Amniotic epithelial cell (primary cell): ENCODE measurements at places on chromosomes 2 and 18.

GRCh38 chr18:47871288-47871687 lies 59.2 kb downstream of the SMAD2 start:
- DNase-seq, result no peak

DNA sequence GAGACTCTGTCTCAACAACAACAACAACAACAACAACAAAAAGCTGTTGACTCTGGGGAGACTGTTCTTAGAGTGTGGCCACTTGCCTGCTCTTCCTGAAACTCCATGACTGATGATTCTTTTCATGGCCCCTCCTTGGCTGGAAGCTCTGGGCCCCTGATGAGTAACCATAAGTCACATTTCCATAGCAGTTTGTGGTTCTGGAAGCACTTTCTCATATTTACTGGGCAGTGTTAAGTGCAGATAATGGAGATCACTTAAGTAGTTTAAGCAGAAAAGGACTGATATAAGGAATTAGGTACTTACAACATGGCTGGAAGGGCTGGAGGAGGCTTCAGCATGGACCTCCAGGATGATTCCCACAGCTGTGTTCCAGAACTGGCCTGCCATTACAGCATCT lies 147.3 kb upstream of the DLX2 start:
- peak; percentile 90 for DNase-seq

GRCh38 chr2:231123362-231123898 lies 1.4 kb downstream of the HTR2B start:
- DNase-seq, result no peak

GRCh38 chr2:9299161-9300100 lies 92.8 kb downstream of the ASAP2 start:
- no peak for DNase-seq

GRCh38 chr2:11305958-11306357 lies 38.5 kb downstream of the ROCK2 start:
- DNase-seq, result peak; percentile 87

DNA sequence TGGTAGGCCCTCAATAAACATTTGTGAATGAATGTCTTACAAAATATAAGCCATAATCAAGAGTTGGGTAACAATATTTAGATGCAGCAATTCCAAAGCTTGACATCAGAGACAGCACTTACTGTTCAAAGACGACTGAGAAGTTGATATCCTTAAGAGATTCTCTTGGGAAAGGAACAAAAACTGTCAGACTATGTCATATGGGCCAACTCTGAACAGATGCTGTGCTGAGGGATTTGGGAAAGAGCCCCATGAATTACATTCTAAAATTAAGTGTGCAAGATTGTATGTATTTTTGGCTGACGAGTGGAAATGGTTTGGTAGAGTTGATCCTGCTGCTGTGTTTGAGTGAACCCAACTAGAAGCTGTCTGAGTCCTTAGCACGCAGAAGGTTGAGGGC lies 250.7 kb upstream of the LINC00305 start:
- no peak for DNase-seq

- DNase-seq, result peak; percentile 22
Observed at GRCh38 chr18:51275712-51276476, 78.4 kb upstream of the MEX3C start.

GRCh38 chr18:37567994-37568359 lies 2.4 kb upstream of the CELF4 start:
- DNase-seq, result no peak

DNA sequence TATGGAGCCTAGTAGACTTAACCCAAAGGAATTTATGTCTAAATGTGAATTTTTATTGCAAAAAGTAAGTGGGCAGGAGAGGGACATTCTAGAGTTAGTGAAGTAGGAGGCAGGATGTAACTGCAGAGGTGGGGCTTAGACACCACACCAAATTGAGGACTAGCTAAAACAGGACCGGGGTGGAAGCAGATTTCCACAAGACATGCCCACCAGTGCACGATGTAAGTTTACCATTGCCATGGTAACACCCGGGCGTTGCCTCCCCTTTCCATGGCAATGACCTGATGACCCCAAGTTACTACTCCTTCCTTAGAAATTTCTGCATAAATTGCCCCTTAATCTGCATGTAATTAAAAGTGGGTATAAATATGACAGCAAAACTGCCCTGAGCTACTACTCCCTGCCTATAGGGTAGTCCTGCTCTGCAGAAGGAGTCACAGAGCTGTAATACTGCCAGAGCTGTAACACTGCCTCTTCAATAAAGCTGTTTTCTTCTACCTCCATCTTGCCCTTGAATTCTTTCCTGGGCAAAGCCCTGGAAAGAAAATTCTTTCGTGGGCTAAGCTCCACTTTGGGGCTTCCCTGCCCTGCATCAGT lies 509.7 kb downstream of the ERBB4 start:
- DNase-seq, result no peak

GRCh38 chr2:182266909-182267308 lies 159.9 kb downstream of the PDE1A start:
- DNase-seq, result peak; percentile 84

GRCh38 chr2:65834771-65835475 lies 402.5 kb upstream of the SPRED2 start:
- no peak for DNase-seq

DNA sequence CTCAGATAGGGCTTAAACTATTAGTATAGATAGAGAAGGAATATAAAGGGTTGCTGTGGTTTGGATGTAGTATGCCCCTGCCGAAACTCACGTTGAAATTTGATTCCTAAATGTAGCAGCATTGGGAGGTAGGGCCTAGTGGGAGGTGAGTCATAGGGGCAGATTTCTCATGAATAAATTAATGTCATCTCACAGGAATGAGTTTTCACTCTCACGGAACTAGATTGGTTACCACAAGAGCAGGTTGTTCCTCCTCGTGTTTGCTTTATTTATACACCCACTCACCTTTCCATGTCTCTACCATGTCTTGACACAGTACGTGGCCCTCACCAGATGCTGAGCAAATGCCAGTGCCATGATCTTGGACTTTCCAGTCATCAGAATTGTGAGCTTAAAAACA lies 218.2 kb downstream of the RBM43 start:
- peak; percentile 66 for DNase-seq

DNA sequence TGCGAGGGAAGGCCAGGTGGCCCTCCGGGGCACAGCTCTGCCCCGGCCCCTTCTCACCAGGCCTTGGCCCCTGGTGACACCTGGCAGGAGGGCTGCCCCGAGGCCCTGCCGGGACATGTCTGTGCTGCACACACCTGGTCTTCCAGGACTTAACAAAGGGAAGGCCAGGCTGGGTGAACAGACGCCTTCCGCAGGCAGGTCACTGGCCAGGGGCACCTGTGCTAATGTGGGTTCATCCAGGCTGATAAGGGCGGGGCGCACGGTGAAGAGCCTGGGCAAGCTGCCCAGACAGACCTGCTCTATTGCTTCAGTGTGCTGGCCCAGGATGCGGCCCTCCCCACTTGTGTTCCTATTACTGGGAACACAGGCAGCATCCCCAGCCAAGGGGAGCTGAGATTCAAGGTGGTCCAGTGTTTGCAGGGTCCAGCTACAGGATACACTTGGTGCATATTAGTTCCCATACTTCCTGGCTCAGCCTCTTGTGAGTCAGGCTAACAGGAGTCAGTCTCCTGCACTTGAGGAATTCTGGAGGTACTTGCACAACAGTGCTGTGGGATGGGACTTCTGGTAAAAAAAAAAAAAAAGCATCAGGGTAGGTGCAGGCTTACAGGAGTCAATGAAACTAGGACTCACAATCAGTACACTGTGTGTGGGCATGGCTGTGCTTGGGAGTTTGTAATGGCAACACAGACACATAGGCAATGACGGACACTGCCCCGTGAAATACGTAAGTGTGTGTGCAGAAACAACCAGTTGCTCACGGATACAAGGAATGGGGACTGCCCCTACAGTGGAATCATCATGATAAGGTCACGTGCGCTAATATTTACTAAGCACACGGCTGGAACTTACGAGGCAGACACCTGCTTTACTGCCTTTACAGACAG lies 261.4 kb downstream of the TWIST2 start:
- DNase-seq, result peak; percentile 84

- DNase-seq, result peak; percentile 37
Observed at GRCh38 chr2:38765149-38765548, 12.9 kb upstream of the GEMIN6 start.

DNA sequence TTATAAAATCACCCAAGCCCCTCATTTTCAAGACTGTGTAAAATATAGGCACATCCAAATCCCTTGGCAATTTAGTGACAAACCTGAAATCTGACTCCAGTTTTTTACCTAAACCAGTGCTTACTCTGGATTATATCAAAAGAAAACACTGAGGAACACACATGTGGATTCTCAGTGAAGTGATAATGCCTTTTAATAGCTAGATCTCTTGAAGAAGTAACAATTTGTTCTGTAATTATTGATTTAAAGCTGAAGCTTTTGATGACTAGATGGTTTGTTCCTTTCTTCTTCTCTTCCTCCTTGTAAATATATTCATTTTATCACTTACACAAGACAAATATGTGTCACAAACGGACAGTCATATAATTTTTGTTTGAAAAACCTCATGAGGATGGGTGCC lies 894.6 kb downstream of the DCC start:
- no peak for DNase-seq

DNA sequence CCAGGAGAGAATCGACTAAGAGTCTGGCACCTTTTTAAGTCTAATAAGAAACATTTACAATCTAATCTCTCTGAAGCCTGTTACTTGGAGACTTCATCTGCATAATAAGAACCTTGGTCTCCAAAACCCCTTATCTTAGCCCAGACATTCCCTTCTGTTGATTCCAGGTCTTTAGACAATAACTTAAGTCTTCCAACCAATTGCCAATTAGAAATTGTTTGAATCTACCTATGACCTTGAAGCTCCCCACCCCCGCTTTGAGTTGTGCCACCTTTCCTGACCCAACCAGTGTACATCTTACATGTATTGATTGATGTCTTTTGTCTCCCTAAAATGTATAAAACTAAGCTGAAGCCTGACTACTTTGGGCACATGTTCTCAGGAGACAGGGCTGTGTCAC lies 49.5 kb upstream of the DTNA start:
- no peak for DNase-seq
